ENCODE measurements at places on chromosomes 4 and X.
A peak's percentile ranks its signal among the peaks of the same experiment; 100 is the strongest.

GRCh38 chr4:168677879-168678278, 181.0 kb downstream of the PALLD start:
- DNase-seq, result no peak

DNA sequence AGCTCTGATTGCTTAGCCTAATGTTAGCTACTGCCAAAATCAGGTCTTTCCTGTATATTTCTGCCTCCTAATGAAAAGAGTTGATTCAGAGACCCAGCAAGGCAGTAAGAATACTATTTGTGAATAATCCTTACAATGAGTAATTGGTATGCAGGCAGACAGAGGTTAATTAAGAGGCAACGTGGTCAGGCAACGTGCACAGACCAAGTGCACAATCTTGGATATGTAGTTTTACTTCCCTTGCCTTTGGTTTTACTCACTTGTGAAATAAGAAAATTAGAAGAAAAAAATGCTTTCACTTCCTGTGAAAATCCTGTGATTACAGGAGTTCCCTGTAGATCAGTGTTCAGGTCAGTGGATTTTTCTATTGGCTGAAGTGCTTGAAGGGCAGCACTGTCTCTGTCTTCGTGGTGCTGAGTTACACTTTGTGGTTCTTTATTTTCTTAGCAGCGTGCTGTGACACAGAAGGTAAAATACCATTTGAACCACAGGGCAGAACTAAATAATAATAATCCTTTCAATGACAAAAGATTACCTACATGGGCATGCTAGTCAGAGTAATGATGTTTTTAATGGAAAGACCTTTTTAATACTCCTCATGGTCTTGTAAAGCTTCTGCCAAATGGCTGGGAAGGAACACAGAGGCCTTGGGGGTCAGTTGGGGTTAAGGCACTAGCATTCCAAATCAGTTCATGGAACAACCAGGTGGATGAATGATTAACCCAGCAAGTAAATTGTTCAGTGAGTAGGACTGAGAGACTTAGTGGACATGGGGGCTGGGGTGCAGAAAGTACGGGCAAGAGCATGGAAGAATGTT, 430.9 kb downstream of the MAPK10 start:
- peak; percentile 100 for DNase-seq

- no peak for DNase-seq
Observed at GRCh38 chrX:139770366-139770765, 62.4 kb upstream of the MCF2 start.

DNA sequence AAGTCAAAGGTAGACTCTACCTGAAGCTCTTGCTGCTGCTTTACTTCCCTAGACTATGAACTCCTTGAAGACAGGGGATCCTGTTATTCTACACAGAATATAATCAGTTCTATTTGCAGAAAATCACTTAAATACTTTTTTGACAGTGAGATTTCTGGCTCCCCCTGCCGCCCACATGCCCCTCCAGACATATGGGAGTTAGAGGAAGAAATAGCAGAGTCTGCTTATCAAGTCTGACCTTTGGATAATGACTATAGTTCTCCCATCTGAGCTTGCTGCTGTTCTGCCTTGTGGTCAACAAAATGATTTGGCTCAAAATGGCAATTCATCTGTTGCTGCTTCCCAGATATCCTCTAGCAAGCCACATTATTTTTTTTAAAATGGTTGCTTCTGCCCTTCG, 101.1 kb downstream of the ENOX2 start:
- no peak for DNase-seq

GRCh38 chr4:73679836-73680235, 59.6 kb upstream of the RASSF6 start:
- DNase-seq, result peak; percentile 78

DNA sequence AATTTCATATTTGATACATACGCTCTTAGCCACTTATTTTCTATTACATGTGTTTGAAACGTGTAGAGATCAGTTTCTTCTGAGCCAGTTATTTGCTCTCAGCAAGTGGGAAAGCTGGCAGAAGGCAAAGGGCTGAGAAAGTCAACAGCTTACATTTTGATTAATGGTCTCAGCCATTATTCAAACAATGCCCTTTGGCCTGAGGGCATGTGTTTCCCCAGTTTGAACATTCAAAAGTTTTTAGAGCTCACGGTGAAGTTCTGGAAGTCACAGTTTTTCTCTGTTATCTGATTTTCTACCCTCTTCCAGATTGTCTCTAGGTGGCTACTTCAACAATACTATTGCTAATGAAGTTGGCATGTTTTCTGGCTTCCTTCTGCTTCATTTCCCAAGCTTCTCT, 591.8 kb upstream of the CPEB2 start:
- no peak for DNase-seq

DNA sequence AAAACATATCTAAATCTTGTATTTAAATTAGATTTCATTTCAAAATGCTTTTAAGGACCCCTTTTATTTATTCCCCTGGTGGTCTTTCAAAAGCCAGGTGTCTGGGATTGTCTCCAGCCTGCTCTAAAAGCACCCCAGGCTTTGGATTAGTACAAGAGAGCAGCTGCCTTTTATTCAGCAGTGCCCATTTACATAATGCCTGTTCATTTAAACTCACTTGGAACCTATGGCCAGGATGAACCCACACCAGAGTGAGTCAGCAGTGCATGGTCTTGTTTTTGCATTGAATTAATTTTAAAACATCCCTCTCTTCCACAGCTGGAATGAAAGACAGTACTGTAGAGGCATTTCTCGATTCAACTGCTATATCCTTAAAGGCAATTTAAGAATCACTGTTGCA, 64.1 kb upstream of the TENM3 start:
- DNase-seq, result peak; percentile 21

DNA sequence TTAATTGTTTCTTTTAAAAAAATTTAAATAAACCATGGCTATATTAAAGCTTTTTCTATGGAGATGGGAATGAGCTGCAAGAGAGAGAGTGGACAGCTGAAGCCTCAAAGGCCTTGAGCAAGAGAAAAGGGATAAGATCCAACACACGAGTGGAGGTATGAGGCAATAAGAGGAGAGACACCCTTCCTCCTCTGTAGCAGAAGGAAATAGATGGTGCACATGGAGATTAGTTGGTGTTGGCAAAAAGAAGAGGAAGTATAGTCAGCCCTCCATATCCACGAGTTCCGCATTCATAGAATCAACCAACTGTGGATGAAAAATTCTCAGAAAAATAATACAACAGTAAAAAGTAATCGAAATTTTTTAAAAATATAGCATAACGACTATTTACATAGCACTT, 3.2 kb downstream of the CXorf38 start:
- peak; percentile 26 for DNase-seq

GRCh38 chrX:20311505-20311904, 44.8 kb upstream of the RPS6KA3 start:
- DNase-seq, result no peak

- no peak for DNase-seq
Observed at GRCh38 chr4:159279084-159279483, 176.2 kb downstream of the RAPGEF2 start.

DNA sequence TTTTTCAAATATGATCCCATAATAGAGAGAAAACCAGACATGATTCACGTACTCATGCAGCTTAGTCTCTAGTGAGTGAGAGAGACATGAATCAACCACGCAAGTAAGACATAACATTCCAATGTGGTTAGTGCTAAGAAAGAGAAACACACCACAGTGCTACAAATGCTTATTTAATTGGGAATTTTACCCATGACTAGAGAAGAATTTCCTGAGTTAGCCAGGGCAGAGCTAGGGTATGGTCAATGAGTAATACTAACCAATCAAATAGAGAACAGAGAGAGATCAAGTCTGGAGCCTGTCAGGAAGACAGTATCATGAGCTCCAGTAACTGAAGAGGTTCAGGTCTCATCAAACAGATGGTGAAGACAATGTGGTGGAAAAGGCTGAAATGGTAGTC, 495.2 kb downstream of the PDGFC start:
- DNase-seq, result peak; percentile 99

DNA sequence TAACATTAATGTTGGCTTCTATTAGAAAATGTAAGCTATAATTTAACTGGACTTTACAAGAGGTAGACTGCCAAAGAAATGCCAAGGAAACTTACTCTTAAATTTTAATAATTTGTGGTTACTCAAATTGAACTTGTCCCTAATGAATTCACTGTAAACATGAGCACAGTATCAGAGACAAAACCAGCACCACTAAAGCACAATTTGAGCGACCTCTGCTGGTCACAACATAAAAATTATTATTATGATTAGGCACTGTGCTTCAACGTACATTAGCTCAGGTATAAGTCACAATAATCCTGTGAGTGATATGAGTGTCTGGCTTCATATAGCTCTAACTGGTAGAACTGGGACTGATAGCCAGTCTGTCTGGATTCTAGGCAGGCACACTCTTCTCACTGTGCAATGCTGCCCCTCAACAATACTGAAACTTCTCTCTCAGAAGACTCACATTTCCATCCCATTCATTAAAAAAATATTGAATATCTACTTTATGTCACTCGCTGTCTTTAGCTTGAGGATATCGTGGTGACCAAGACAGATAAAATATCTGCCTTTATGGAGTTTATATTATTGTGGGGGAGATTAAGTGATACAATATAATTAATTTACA, 8.0 kb downstream of the NUDT6 start:
- peak; percentile 64 for DNase-seq

DNA sequence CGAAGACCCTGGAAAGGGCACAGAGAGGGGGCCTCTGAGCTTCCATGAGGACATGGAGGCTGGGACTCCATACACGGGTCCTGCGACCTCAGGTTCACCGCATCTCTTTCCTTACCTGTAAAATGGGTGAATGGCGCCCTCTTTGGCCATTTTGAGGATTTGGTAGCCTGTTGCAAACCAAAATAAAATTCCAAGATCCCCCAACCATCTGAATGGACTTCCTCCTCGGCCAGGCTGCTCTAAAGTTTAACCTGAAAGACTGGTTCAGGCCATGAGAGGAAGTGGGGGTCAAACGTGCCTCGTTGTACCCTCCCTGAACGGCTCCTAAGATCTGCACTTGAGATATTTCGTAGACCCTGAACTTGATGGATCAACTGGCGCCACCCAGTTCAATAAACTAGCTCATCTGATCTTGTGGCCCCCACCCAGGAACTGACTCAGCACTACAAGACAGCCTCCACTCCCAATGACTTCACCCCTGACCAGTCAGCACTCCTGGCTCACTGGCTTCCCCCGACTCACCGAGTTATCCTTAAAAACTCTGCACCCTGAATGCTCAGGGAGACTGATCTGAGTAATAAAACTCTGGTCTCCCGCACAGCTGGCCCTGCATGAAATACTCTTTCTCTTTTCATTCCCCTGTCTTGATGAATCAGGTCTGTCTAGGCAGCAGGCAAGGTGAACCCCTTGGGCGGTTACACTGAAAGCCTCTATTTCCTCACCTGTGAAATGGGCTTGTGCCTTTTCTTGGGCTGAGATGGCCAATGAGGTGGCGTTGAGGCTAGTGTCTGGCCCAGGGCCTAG, 32.9 kb upstream of the GPR78 start:
- DNase-seq, result peak; percentile 44

DNA sequence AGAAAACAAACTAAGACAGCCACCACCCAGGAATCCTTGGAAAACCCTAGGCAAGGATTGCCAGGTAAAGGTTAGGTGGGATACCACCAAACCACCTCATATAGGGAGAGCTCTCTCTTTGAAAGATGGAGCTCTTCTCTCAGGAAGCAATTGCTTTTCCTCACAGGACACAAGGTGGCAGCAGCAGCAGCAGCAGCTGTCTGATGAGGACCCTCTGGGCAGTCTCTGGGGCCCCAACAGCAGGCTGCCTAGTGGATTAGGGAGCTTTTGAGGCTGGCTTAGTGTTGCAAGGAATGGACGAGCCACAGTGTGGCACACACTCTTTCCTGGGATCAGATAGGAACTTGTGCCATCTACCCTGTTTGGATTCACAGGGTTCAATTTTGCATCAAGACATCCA, 41.4 kb upstream of the CHRDL1 start:
- no peak for DNase-seq

DNA sequence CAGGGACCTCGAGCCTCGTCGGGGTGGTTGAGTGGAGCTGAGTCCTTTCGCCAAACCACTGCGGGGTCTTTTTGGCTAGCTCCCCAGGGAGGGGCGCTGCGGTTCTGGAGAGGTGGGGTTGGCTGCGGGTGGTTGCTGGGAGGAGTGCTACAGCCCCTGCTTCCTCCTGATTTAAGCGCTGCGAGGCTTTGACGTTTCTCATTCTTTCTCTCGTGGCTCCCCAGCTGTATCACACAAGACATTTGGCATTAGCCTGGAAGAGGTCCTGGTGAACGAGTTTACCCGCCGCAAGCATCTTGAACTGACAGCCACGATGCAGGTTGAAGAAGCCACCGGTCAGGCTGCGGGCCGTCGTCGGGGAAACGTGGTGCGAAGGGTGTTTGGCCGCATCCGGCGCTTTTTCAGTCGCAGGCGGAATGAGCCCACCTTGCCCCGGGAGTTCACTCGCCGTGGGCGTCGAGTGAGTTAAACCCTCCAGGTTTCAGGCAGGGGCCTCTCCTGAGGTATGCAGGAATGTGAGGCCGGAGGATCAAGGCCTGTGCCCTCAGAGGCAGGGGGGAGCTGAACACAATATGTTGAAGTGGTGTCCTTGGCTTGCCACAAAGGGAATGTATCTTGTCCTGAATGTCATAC, 25.5 kb downstream of the ARHGAP36 start:
- no peak for DNase-seq

DNA sequence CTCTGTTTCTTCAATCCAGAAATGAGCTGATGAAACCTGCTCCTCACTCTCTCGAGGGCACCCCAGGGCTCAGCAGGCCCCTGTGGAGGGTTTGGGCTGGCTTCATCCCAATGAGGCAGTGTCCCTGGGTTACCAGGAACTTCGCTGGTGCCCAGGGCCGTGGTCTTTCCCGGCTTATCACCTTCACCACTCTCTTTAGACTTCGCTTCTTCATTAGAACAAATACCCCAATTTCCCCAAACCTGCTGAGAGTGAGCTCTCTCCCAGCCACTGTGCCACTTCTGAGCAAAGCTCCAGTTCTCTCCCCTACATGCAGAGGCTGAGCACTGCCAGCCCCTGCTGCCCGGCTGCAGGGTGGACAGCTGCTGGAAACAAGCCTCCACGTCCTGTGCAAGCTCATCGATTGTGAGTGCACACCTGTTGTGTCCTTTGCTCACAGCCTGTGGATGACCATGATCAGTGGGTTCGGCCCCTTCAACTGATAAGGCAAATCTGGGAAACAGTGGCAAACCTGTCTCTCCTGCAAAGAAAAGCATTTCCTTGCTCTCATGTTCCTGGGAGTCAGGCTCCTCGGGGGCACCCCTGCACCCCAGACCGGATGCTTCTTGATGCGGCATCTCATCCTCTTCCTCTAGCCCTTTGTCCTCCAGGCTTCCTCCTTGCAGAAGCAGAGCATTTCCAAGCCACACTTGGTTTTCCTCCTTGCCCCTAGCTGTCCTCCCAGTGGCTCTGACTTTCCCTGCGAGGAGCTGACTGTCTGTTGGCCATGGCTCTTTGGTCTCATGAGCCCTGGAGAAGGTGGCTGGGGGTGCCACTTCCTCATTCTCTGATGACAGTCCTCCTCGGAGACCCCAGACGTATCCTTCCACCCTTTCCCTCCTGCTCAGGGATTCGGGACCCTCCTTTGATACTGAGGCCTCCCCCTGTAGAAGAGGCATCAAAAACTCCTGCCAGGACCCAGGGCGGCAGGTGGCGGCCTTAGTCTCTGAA, 28.7 kb downstream of the C4orf50 start:
- no peak for DNase-seq

Data from renal cortical epithelial cell (primary cell).